Stimulated activated CD4-positive, alpha-beta T cell treated with anti-CD3 and anti-CD28 coated beads, Interleukin-4, amount 100 ng/mL, for 24 hours (primary cell): ENCODE measurements at places on chromosomes 11 and 22.

GRCh38 chr22:31036671-31037550 is 44.2 kb upstream of the SMTN start:
- no peak for DNase-seq

DNA sequence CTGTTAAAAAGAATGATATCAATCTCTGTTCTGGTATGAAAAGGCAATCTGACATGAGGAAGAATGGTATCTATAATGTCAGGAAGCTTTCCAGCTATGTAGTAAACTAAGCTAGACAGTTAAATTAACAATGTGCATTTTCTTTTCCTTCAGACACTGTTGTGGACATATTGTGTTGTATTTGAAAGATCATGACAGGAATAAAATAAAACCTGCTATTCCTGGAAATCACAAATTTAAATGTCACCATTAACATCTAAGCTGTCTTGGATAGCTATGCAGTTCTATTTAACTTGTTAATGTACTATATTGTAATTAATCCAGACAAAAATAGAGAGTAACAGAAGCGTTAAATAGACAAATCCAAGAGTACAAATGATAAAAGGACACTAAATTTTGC is 297.4 kb upstream of the LUZP2 start:
- DNase-seq = no peak

DNA sequence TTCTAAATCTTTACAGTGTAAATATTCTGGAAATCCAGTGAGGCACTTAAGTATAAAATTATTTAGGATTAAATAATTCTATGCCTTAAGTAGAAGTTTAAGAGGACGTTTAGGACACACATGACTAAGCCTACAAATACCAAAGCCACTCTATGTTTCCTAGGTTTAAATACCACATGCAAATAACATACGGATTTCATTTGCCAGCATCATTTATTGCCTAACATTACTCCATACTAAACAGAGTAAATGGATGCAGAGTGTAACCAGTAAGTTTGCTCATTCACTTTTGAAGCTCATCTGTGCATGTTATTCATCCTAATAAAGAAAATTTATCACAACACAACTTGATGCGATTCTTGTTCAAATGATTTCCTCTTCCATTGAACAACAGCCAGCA is 4.1 kb downstream of the BDNF start:
- DNase-seq = no peak

DNA sequence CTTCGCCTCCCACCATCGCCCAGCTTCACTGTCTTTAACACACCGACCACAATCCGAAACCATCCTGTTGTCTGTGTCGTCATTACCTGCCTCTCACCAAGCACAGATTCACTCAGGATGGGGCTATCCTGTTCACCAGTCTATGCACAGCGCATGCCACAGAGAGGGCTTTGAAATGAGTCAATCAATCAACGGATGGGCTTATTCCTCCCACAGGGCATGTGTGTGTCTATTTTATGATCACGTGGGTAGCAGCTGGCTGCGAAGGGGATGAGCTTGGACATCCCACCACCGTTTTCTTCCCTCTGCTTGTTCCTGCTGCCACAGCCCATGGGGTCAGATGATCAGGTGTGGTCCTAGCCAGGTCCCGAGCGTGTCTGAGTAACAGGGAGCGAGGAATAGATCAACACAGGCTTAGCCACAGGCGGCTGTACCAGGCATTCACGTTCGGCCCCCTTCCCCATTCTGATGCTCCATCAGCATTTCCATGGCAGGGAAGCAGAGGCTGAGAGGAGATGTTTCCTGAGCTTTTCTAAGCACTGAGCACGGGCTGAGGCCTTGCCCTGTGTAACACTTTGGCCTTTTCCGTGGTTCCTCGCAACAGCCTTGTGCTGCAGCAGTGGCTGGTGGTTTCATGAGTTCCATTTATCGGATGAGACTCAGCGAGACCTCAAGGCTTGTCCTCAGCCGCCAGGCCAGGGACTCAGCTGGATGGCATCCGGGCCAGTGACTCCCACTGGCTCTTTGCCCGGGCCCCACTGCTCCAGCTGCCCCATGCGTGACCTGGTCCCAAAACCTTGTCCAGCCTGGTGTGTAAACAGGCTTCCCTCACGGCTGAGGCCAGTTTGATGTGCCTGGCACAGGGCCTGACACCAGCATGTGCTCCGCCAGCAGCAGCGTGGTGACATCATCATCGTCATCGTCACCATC is 48.1 kb upstream of the FGF3 start:
- DNase-seq = no peak

DNA sequence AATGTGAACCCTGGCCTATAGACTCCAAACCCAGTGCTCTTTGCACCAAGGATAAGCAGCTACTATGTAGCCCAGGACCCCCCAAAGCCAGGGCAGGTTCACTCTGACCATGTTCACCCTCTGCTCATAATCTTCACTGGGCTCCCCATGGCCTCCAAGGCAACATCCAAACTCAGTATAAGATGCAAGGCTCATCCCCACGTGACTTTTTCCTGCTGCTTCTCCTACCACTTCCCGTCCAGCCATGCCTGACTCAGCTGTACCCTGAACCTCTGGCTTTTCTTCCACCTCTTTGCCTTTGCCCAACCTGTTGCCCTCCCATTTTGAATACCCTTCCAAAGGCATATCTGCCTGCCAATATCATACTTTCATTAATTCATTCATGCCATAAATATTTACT is 27.8 kb downstream of the PDE2A start:
- no peak for DNase-seq

DNA sequence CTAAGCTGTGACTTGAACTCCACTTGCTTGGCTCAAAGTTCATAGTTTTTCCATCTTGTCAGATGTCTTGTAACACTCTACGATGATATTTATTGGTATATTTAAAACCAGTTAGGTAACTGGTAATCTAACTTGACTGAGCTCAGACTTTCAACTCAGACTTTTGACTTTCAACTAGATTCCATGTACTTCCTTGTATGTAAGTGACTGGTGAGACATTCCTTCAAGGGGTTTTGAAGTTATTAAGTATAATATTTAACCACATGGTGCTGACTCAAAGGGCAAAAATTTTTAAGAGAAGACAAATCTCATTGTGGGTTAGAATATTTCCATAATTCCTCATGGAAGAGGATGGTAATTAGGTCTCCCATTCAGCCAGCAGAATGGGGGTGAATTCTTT is 631.3 kb upstream of the ANO5 start:
- DNase-seq = no peak

DNA sequence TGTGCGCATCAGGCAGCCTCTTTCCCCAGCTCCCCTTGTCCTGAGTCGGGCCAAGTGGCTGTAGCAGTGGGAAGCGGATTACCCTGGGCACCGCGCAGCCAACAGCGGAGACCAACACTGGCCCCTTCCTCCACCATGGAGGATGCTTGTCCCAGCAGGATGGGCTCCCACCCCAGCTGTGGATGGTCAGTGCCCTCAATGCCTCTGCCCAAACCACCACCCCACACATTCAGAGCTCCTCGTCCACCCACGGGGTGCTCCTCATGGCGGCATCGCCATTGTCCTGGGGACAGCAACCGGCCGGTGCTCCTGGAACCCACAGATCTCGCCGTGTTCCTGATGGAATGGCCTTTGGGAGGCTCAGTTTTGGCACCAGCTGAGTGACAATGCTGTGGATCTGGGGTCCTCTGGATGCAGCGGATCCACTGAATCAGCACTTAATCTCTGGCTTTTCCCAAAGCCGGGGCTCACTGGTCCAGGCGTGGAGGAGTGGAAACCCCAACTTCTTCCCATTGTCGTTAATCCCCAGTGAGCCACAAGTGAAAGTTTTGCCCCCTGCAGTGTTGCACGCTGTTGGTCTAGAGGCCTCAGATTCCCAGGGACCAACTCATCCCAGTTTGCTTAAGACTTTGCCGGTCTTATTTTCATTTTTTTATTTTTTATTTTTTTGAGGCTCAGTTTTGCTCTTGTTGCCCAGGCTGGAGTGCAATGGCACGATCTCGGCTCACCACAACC is 4.1 kb upstream of the B4GALNT4 start:
- no peak for DNase-seq

DNA sequence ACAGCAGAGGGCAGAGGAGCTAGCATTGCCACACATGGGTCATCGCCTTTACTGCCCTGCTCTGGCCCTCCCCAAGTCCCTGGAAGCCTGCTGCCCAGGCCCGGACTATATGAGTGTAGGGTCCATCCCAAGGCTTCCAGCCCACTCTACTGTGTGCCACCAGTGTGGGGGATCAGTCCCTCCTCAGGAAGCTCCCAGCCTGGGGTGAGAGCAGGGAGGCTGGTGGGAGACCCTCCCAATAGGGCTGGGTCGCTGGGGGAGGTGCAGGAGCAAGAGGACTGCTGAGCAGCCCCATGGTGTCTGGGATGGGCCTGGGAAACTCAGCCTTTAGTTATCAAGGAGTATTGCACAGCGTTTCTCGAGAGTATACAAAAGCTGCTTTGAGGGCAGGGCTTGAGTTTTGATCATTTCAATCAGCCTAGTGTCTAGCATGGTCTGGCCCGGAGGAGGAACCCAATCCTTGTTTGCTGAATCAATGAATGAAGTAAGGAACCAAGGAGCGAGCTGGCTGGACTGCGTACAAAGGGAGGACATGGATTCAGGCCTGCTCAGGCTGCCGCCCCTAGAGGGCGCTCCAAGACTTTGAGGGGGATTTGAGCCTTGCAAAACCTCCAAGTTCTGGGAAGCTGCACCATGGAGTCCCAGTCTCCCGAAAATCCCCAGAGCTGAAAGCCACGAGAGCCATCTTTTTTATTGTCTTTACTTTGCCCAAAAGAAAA is 89.0 kb upstream of the PARVA start:
- peak; percentile 39 for DNase-seq

DNA sequence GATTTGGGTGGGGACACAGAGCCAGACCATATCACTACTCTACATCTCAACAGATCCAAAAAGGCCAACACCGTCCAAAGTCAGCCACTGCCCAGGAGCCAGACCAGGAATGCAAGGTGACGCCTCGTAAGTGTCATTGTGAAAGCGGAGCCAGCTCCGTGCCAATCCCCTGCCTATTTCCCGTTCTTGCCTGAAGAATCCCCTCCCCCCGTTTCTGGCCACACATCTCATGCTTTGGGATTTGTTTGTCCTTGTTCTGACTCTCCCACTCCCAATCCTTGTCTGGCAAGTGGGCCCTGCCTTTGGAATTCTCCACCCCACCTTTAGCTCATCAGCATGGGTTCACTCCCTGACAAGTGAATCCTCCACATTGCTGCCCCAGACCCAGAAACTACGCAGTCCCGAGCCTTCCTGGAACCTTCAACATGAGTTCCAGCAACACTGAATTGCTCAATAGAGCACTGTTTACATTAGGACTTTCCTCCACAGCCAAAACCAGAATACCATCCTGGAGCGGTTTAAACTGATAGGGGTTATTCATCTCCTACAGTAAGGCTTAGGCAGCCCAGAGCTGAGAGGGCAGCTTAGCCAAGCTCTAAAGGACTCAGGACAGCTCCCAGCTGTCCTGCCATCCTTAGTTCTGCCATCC is 6.0 kb upstream of the SLC35C1 start:
- no peak for DNase-seq

- no peak for DNase-seq
These were observed 50.7 kb downstream of the ACER3 start for GRCh38 chr11:76911415-76911808.

GRCh38 chr11:69538854-69539253 is 57.4 kb downstream of the LINC01488 start:
- no peak for DNase-seq

GRCh38 chr11:22775248-22775647 is 54.4 kb downstream of the SVIP start:
- DNase-seq = no peak

- no peak for DNase-seq
These were observed 414 bp upstream of the PNPLA3 start for GRCh38 chr22:43923191-43923590.

DNA sequence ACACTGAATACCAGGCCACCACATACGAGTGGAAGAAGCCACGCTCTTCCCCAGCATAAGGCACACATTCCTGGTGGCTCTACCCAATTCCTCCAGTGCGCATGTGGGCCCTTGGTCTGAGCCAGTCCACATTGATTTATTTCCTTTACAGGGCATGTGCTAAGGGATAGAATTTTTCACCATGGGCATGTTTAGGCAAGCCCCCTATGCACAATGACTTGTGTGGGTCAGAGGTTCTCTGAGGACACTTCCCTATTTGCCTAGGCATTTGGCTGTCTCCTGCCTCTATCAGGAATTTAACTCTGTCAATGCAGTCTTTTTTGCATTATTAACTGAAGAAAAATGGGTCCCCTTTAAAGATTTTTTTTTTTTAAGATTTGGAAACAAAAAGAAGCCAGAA is 718.1 kb downstream of the NTM start:
- no peak for DNase-seq

GRCh38 chr11:122192634-122193255 is 76.7 kb upstream of the BLID start:
- no peak for DNase-seq

DNA sequence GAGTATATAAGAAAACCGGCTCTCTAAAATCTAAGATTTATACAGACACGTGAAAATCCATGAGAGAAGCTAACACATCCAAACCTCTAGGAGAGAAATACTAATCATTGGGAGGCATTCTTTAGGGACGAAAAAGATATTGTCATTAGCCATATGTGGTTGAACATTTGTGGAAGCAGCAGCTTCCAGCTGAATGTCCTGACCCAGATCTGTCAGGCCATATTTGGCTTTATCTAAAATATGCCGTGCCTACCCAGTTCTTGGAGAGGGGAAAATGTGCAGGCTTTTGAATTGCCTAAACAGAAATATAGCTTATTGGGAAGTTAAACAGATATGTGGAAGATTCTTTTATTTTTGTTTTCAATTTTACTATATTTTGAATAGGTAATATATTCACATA is 6.4 kb downstream of the CCDC89 start:
- DNase-seq = no peak

DNA sequence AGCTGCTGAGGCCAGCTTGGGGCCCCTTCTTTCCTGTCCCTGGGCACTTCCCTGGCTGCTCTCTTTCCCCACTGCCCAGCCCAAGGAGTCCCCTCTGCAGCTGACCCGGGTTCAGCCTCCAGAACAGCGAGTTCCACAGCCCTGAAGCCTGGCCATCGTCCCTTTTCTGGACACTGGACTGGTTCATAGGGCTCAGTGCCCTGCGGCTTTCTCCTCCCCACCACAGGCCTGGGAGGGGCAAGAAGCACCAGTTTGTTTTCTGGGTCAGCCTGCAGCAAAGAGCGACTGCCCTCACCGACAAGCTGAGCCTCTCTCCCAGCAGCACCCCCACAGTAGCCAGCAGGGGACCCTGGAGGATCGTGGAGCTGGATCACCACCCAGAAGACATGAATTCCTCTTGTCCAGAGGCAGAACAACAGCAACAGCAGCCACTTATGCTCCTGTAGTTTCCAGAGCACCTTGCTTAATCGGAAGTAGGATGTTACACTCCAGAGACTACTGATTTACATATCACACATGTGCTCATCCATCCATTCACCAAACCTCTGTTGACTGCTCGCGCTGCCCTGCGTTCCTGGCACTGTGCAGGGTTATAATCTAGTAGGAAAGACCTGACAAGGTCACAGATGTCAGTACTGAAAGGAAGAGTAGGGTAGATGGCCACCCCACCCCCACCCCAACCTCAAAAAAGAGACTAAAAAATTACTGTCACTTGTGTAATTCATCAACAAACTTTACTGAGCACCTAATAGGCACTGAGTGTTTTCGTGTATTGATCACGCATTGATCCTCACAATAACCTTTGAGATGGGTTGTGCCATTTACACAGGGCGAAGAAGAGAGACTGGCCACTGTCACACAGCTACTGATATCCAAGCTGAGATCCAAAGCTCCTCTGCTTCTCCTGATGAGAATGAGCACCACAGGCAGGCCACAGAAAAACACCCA is 13.0 kb upstream of the CXCR5 start:
- DNase-seq = no peak
